Fibroblast of upper back skin (primary cell): ENCODE measurements at places on chromosomes 1 and 21.
A peak's percentile ranks its signal among the peaks of the same experiment; 100 is the strongest.

- no peak for DNase-seq
Measured at GRCh38 chr21:19565587-19565986, 1162.0 kb upstream of the TMPRSS15 start.

GRCh38 chr1:67690411-67690810 lies 5.4 kb downstream of the GADD45A start:
- no peak for DNase-seq

- peak; percentile 65 for DNase-seq
Measured at GRCh38 chr1:235093696-235094592, 34.7 kb downstream of the TOMM20 start.

DNA sequence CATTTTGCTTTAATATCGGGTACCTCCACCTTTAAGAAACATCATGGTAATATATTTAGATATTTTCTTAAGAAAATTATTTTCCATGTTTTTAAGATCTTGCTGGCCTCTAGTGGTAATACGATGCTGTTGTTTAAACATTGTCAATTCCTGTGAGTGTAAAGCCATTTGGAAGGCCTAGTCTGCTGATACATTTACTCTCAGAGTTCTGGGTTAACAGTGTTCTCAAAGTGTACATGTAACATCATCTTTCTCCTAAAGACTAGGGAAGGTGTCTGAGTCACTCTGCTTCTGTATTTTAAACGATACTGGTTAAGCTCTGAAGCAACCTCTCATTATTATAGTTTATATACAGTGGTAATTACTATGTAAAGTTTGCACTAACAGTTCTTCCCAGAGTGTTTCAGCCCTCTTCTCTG lies 189.1 kb downstream of the RASAL2 start:
- peak; percentile 65 for DNase-seq

- DNase-seq: peak; percentile 97
Measured at GRCh38 chr1:86487131-86487810, 18.5 kb downstream of the CLCA1 start.

DNA sequence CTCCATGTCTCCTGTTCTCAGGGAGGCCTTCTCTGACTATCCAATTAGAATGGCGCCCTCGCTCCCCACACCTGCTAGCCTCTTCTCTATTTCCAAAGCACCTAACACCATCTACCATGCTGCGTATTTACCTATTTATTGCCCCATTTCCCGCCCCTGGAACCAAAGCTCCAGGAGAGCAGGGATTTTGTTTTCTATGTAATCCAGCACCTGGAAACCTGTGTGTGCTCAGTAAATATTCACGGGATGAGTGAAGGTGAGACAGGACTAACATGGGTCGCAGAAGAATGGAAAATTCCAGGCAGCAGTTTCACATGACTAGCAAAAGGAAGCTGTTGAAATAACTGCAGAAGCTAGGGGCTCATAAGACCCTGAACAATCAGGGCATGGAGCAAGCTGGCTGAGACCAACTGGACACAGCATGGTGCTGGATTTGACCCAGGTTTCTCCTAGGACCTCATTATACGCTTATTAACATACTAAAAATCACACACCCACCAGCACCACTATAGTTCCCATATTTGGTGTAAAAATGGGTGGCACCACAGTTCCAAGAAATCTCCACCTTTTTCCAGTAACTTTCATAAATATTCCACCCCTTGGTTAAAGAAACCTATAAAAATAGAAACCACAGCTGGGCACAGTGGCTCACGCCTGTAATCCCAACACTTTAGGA lies 15.1 kb upstream of the TENT5B start:
- DNase-seq: no peak

DNA sequence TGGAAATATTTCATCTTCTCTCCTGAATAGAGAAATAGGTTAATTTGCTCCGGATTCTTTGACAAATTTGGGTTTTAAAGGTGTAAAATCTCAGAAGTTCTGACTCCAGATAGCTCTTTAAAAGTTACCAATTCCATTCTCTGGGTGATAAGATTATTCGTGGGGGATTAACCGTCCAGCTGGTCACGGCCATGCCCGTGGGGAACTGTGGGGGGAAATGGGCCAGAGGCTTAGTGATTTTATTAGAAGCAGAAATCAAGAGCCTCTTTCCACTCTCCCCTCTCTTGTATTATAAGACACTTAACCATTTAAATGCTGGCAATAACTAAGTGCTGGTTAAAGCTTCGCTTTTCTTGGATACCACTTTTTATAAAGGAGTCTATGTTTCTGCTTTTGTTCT lies 376.4 kb upstream of the KAZN start:
- DNase-seq: no peak

GRCh38 chr1:198238121-198238520 lies 81.3 kb downstream of the NEK7 start:
- no peak for DNase-seq

GRCh38 chr1:235997049-235997448 lies 67.8 kb downstream of the NID1 start:
- DNase-seq: no peak

DNA sequence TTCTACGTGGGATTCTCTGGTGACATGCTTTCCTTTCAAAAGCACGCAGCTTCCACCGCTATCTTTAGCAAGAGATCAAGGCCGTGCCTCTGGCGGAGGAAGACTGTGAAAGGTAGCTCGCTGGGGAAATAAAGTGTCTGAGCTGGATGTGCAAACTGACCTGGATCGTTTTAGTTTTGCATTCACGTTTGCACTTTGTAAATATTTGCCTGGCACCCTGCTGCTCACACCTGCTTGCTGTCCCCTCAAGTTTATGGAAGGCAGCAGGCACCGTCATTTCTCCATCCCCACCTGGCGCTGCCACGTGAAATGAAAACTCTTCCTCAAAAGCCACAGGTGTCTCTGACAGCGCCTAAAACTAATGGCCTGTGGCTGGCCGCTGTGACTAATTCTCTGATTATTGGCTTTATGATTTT lies 44.0 kb upstream of the TARDBP start:
- DNase-seq: no peak

- DNase-seq: no peak
Measured at GRCh38 chr1:1758692-1759455, 19.4 kb downstream of the NADK start.

- no peak for DNase-seq
Measured at GRCh38 chr1:174988539-174988938, 11.2 kb upstream of the CACYBP start.

GRCh38 chr1:65039066-65039465 lies 72.7 kb upstream of the JAK1 start:
- DNase-seq: no peak

GRCh38 chr1:180215856-180216625 lies 14.0 kb upstream of the LHX4 start:
- DNase-seq: no peak

DNA sequence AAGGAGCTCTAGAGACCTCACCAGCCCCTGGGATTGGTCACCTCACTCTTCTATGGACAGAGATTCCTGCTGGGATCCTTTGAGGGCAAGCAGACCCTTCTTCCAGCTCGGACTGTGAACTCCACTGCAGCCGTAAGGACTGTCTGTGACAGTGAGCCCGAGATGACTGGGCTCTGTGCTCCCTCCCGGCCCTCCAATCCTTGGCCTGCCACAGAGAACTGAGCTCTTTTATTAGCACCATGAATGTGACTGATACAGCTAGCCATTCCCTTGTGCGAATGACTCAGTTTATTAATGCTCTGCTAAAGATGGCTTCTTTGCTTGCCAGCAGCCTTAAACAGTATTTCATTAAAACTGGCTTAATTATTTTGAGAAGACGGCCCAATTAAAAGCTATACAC lies 194.6 kb upstream of the LMO4 start:
- no peak for DNase-seq

- peak; percentile 40 for DNase-seq
Measured at GRCh38 chr1:231806623-231807495, 180.3 kb downstream of the DISC1 start.

DNA sequence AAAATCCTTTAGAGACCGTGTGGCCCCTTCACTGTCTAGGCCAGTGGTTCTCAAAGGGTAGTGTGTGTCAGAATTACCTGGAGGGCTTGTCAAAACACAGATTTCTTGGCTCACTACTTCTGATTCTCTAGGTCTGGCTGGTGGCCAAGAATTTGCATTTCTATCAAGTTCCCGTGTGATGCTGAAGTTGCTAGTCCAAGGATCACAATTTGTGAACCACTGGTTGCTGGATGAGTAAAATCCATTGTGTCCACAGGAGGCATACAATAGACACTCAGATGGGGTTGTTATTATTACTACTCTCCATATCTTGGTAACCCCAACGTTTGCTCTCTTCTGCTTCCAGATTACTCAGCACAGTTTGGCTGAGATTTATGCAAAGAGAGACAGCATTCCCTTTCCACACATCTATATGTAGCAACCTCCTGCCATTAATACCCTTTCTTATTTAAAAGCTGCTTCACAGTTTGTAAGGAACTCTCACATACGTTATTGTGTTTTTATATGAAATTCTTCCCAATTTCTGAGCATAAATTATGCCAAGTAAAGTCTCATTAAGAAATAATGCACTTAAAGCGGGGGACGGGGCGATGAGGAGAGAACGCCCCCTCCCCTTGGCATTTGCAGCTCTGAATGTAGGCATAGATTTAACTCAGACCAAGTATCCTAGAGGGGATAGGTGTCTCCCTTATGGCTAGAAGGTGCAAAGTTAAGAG lies 720 bp upstream of the TMCC2 start:
- DNase-seq: peak; percentile 72

DNA sequence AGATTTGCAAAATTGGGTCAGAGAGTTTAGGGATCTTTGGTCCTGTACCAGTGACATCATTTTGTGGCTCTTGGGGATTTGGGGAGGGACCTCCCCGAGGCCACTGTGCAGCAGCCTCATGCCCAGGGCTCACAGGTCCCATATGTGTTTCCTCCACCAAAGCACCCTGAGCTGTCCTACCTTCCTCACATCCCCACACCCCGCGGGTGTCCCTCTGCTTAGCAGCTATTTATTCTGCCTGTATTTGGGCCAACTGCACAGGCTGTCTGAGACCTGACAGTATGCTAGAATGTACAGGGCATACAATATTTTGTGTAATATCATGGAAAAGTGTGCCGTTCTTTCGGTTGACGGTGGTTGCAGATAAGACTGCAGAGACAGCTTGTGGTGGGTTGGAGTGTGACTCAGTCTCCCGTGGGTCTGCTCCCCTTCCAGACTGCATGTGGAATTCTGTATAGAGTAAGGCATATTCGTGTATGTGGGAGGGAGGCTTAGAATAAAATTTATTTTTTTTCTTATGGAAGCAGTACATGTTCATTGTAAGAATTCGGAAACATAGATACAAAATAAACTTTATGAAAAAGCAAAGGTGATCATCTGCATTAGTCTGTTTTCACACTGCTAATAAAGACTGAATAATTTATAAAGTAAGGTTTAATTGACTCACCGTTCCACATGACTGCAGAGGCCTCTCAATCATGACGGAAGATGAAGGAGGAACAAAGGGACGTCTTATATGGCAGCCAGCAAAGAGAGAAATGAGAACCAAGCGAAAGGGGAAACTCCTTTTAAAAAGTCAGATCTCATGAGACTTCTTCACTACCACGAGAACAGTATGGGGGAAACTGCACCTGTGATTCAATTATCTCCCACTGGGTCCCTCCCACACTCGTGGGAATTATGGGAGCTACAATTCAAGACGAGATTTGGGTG lies 84.4 kb downstream of the ADARB1 start:
- no peak for DNase-seq

DNA sequence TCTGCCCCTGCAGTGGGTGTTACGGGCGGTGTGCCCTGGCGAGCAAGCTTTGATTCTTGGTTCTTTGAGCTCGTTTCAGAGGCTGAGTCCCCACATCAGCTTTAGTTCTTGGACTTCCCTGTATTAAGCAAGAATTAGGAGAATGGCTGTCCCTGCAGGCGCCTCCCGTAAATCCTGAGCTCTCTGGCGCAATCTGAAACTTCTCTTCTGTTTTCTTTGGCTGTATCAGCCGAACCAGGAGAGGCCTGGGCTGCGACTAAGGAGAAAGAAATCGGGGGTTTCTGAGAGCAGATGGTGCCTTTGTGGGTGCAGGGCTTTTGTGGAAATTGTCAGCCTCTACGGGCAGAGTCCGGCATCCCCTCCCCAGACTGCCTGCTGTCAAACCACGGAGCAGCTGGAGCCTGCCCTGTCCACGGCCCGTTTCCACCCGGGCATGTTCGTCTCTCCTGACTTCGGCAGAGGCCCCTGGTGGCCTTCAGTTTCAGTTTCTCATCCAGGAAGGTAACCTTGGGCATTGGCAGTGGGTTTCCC lies 17.9 kb downstream of the CSTB start:
- peak; percentile 54 for DNase-seq

- peak; percentile 88 for DNase-seq
Measured at GRCh38 chr1:214400131-214400530, 119.2 kb downstream of the SMYD2 start.

DNA sequence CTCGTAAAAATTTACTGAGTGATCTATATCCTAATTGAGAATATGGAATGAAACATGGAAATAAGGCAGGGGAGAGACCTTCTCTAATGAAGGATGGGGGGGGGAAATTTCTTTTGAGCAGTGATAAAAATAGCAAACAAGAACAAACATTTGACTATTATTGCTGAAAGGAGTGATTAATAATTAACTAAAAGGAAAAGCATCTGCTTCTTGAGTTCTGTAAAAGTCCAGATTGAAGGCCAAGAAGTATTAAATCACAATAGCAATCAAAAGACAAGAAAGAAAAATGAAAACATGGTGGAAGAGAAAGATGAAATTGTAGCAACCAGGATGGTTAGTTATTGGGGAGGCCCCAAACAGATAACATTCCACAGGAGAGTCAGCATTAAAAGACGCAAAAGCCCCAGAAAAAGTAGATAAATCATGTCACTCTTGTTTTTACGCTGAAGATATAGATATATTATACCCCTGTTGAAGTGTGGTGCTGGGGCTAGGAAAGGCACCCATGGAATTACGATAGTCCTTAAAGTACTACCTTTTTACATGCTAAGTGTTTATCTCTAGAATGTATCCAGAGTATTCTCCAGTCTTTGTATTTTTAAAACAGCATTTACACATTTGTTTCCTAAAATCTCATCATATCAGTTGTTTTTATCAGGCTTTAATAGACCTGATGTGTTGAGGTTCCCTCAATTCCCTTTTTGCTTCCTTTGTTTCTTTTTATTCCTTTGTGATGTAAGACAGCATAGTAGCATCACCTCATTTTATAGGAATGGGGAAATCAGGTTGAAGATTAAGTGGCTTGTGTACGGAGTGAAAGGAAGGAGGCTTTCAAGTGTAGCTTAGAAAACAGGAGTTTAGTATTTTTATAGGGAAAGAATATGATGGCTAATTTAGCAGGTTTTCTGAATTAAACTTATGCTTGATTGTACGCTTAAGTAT lies 28.9 kb downstream of the DISP1 start:
- DNase-seq: peak; percentile 15

GRCh38 chr1:245603311-245603865 lies 448.6 kb downstream of the KIF26B start:
- DNase-seq: peak; percentile 71

DNA sequence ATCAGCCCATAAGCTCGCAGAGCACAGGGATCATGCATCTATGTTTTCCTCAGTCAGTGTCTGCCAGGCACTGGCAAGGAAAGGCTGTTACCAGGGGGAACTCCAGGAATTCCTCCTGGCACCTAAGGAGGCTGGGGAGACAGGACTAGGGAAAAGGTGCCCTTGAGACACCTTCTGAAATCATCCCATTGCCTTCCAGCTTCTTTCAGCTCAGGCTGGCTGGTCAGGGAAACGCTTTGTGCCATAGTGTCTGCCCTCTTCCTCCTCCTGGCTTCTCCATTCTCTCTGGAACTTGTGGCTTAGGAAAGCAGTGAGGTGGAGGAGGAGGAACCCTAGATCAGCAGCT lies 13.8 kb downstream of the LMNA start:
- DNase-seq: no peak

- DNase-seq: no peak
Measured at GRCh38 chr1:36620142-36620541, 137.4 kb upstream of the CSF3R start.

- no peak for DNase-seq
Measured at GRCh38 chr1:17614586-17614985, 75.1 kb downstream of the ARHGEF10L start.
